ENCODE measurements at places on chromosomes 7 and 10.

- DNase-seq = no peak
Observed at GRCh38 chr10:93437946-93438612, 44.1 kb downstream of the MYOF start.

GRCh38 chr10:34280599-34281374 lies 534.3 kb downstream of the PARD3 start:
- no peak for DNase-seq

DNA sequence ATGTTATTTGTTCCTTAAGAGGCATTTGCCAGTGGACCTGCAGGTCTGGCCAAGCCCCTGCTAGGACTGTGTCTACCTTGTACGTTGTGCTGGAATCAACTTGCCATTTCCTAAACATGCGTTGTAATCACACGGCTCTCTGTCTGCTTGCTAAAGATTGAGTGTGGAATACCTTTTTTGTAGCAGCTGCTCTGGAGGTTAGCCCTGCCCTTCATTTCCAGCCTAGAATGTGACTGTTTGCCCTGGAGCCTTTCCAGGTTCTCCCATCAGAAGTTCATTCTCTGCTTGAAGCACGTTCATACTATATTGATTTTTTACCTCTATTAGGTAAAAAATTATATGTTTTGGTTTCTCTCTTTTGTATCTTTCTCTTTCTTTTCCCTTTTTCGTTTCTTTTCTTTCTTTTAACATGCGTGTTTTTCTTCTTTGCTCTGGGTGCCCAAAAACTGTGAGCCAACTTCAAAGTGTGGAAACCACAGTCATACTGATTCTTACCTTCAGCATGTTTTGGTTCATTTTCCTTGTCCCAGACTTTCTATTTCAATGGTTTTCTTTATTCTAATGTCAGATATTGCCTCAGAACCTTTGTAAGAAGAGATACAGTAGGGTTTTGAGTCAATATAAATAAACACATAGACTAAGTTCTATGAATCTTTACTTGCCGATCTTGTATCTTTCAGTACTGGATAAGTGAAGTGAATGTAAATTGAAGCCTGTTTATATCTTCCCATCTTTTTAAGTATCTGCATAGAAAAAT lies 111.9 kb upstream of the RPA3 start:
- DNase-seq = no peak

- no peak for DNase-seq
Observed at GRCh38 chr10:62384057-62384446, 9.9 kb downstream of the ZNF365 start.

- DNase-seq = no peak
Observed at GRCh38 chr10:58143944-58144343, 123.8 kb downstream of the IPMK start.

DNA sequence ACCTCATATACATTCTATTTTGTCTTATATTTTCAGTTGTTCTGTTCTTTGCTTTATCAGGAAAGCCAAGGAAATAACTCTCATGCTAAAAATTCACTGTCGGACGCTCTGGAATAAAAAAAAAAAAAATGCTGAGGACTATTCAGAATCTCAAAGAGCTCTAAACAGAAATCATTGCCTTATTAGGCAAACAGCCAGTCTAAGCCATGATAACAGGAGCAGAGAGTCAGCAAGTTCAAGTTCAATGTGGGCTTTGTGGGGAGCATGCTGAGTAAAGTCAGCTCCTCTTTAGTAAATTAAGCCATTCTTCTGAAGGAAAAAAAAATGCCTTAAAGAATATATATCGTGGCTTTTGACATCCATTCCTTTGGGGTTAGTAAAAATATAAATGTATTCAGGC lies 13.6 kb upstream of the FAM13C start:
- no peak for DNase-seq

GRCh38 chr7:71518880-71519279 lies 386.9 kb downstream of the GALNT17 start:
- no peak for DNase-seq

DNA sequence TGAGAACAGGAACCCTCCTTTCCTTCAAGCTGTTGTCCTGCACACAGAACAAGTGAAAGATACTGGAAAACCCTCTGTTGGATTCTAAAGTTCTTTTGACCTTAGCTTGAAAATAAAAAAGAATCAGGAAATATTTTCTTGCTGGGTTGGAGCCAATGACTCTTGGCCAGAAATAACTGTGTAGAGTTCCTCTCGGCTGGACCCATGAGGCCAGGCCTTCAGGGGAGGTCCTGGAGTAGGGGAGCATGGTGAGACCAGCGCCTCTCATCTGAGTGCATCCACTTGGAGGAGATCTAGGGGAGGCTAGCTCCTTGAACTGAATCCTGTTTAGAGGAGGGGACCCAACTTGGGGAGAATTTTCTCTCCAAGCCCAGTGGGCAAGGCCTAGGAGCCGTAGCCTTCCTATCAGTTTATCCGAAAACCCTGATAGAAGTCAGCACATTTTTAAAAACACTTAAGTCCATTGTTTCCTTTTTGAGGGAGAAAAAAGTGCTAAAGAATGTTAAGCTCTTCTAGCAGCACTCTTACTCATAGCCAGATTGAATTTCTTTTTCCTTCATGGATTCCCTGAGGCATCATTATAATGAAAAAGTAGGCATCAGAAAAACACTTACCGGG lies 635.7 kb upstream of the ANKRD30A start:
- DNase-seq = no peak

DNA sequence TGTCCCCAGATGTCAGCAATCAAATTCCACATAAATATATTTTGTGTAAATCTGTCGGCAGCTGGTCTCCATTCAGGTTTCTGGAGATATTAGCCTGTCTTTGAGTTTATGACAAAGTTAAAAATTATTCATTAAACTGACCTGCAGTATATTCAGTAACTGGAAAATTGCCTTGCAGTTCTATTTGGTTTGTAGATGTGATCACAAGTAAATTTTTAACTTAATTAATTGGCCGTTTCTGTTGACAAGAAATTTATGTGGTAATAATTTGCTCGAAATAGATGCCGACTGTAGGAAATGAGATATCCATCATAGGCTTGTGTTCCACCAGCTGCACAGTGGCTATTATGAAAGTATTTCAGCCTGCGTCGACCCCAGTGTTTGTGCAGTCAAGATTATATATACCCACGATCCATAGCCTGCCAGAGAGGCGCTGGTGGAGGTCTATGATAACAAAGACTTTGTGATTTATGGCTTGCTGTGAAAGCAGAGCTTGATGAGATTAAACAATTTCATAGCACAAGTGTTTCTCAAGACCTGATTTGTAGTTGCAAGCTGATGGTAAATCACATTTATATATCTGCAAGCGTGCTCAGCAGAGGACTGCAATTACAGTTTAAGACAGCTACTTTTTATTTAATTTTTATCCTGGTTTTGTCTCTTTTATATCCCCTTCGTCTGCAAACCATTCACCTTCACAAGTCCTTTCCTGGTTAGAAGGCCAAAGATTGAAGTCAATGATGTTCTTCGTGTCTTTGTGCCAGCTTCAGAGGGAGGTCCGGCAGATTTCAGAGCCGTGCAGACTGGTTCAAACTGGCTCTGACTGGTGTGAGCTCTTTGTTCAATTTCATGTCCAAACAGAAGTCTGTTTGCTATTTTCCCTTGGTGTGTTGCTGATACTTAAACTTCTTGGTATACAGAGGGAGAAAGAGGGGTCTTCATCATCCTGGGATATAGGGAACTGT lies 850.9 kb downstream of the LRMDA start:
- no peak for DNase-seq

- DNase-seq = no peak
Observed at GRCh38 chr7:123367484-123368122, 166.8 kb downstream of the IQUB start.

GRCh38 chr10:111370101-111370500 lies 293.3 kb downstream of the ADRA2A start:
- DNase-seq = no peak

- no peak for DNase-seq
Observed at GRCh38 chr10:102113261-102113955, 6.8 kb downstream of the LDB1 start.

DNA sequence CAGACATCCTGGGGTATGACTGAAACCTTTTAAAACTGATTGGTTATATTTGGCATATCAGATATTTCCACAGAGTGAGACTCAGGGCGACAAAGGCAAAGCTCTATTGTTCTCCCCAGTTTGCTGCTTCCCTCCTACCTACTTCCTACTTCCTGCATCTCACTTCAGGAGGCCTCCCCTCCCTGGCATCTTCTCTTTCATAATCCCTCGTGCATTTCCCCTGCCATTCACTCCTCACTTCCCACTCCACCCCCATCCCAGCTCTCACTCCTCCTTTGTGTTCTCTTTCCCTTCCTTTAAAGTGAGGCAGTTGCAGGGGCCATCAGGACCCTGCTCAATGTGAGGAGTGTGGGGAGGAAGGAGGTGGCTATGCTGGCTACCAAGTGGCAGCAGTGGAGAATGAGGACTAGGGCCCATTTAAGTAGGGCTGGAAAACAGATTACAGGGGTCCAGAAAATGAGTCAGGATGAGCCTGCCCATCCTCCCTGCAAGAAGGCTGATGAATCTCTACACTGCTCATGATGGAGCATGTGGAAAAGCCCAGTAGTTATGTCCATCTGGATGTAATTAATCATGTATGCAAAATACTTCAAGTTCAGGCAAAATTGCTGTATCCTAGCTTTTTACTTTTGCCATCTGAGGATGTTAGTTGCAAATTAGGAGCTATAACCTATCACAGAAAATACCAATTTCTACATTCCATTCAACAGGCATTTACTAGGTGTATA lies 311.8 kb upstream of the IMMP2L start:
- no peak for DNase-seq

GRCh38 chr7:156576216-156577058 lies 64.1 kb upstream of the RNF32 start:
- DNase-seq = no peak

GRCh38 chr10:8967061-8967460 lies 912.6 kb downstream of the GATA3 start:
- no peak for DNase-seq

GRCh38 chr7:50335795-50336754 lies 31.6 kb downstream of the IKZF1 start:
- DNase-seq = peak; percentile 77

- DNase-seq = no peak
Observed at GRCh38 chr10:85124603-85125051, 796.2 kb downstream of the CCSER2 start.

DNA sequence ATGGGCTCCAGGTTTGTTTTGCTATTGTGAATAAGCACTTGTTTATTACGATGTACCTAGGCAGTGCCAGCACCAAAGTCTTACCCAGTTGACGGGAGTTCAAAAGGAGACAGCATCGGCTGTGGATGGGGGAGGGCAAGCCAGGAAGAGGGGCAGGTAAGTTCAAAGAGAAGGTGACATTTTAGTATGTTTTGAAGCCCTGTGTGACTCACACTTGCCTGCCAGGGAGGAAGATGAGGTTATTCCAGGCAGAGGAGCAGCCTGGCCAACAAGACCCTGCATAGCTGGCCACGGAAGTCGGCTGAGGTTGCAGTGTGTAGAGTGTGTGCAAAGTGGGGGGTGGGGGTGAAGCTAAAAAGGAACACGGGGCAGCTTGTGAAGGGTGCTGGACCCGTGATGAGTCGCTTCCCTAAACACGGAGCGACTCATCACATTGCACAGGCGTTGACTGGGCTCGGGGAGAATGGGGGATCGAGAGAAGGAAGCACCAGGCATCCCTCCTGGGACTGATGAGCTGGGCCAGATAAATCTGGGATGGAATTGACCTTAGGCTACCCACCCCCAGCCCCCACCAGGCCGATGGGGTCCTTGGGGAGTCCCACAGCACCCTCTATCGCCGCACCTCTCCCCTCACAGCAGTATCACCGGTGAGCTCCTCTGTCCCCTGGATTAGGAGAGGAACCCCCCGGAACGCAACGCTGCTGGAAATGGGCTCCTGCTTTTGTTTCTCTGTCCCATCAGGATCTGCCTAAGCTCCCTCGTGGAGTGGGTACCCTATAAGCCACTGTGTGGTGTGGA lies 97.9 kb upstream of the IKZF1 start:
- DNase-seq = peak; percentile 67

DNA sequence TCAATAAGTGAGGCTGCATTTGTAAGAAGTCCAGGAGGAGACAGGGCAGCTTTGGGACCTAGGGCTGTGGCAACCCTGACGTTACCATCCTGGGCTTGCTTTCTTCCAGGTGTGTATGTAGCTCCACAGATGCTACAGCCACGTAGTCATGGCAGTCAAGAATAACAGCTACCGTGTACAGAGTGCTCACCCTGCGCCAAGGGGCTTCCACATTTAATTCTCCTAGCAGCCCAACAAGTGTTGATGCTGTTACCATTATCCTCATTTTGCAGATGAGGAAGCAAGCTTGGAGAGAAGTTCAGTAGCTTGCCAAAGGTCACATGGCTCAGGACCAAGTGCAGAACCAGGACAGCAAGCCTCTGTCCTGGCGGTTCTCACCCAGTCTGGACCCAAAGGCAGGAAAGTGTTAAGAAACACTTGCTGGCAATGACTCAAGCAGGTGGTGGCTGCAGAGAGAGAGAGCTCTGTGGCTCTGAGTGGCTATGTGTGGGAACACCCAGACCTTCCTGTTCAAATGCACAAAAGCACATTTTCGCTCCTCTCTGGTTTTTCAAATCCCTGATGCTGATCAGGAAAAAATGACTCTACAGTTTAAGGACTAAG lies 89.8 kb downstream of the CREM start:
- no peak for DNase-seq

DNA sequence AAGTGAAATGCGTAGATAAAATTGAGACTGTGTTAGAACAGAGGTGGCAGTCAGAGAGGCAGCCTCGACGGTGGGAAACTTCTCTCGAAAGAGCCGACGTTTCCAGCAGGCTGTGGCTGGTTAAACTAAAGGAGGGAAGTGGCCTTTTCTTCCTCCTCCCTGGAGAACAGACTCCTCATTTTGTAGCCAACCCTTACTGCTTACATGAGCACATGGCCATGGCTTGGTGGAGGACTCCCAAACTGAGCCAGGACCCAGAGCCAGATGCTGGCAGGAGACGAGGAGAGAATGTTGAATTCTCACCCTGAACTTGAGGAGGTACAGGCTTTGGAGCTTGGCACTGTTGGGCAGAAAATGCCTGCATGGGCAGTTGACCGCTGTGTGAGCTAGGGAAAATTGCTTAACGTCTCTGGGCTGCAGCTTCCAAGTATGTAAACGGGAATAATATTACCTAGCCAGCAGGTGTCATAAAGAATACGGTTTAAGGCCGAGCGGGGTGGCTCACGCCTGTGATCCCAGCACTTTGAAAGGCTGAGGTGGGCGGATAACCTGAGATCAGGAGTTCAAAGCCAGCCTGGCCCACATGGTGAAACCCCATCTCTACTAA lies 24.5 kb downstream of the MMD2 start:
- DNase-seq = no peak

DNA sequence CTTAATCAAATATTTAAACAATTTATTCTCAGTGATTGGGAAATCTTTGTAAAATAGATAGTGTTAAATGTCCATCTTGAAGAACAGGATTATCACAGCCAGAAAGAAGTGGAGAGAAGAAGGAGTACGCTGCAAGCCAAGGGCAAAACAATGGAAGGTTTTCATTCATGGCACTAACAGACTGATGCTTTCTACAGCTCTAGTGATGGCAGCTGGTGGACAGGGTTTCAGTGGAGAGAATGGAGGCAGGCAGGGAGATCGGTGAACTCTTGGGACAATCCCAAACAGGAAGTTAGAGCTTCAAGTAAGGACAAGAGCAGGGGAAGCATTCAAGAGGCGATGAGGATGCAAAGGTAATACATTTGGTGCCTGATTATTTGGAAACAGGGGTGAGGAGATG lies 207.0 kb downstream of the JAZF1 start:
- DNase-seq = no peak

Measured in stimulated activated CD4-positive, alpha-beta T cell treated with anti-CD3 and anti-CD28 coated beads, Interleukin-1b, Interleukin-23, amount 100 ng/mL, for 4 hours (primary cell).